Hematopoietic multipotent progenitor cell treated with erythropoietin and hydrocortisone succinate and interleukin-3 and kit ligand, for 6 days (in vitro differentiated cells): ENCODE measurements at places on chromosomes 7 and 10.

DNA sequence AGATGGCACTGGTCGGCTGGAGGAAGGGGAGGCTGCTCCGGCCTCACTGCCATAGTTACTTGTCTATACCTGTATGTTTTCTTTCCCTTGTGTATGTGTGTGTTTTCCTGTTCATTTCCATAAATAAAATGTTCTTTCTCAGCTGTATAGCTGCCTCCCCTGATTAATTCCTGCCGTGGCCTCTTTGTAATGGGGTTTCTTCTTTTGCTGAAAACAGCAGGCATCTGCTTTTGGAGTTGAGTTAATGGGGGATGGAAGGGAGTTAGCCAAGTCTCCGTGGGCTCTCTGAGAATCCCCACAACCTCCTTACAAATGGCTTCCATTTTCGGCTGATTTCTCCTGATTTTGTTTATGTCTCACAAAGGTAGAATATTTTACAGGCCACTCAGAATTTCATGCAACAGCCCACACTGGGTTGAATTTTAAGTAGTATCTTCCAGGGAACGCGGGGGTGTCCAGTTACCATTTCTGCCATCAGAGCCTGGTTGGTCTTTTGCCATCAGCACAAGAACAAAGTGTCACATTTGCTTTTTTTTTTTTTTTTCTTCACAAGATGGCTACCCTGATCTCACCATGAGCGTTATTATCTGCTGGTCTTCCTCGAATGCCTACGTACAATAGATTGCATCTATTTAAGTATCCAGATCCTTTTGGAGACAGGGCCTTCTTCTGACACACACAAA, 88.1 kb upstream of the NRP1 start:
- DNase-seq, result no peak

GRCh38 chr7:117019287-117019686, 66.0 kb downstream of the ST7 start:
- no peak for DNase-seq

GRCh38 chr10:13099144-13099665, 758 bp upstream of the OPTN start:
- peak; percentile 85 for DNase-seq

DNA sequence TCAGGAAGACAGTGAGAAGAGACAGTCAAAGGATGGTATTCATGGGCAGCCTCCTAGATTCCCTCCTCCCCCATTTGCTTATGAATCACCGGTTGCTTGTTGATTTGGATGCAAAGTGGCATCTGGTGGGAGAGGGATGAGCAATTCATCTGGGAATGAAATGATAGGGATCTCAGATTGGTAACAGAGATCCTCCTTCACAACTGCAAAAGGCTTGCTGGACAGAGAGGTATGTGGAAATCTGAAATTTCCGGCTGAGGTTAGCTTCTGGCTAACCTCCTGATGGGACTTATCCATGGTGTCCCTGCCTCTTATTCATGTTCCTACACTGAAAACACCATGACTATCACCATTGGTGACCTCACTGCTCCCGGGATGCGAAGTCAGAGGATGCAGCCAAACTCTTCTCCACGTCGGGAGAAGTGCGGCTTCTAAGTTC, 48.4 kb upstream of the PODXL start:
- no peak for DNase-seq

DNA sequence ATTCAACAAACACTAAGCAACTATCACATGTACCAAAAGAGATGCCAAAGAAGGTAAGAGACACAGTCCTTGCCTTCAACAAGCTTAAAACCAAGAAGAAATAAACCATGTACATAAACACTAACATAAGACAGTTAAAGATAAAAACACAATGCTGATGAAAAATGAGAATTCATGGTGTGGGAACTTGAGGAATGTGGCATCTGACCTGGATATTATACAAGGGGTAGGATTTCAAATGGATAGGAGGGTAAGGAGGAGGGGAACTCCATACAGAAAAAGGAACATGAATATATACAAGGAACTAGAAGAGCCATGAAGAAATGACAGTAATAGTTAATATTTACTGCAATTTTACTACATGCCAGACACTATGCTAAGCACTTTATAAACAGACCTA, 11.0 kb downstream of the HIBADH start:
- no peak for DNase-seq

DNA sequence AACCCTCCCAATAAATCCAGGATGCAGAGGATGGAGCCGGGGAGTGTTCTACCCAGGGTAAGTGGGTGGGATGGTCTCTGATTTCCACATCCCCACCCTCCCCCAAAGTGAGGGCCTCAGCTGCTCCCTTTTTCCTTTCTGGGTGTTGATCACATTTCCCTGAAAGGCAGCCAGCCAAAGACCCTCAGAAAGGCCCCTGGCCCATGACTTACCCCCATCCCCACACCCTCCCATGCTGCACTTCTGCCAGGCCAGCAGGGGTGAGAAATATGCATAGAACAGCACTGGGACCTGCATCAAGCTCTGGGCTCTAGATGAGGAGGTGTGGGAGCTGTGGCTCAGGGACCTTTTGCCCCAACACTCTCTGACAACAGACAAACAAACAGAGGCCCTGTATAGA, 927.3 kb upstream of the ZNF722 start:
- DNase-seq, result no peak
